Sigmoid colon (tissue), 7 donors: ENCODE measurements at places on chromosomes 11 and 22.

DNA sequence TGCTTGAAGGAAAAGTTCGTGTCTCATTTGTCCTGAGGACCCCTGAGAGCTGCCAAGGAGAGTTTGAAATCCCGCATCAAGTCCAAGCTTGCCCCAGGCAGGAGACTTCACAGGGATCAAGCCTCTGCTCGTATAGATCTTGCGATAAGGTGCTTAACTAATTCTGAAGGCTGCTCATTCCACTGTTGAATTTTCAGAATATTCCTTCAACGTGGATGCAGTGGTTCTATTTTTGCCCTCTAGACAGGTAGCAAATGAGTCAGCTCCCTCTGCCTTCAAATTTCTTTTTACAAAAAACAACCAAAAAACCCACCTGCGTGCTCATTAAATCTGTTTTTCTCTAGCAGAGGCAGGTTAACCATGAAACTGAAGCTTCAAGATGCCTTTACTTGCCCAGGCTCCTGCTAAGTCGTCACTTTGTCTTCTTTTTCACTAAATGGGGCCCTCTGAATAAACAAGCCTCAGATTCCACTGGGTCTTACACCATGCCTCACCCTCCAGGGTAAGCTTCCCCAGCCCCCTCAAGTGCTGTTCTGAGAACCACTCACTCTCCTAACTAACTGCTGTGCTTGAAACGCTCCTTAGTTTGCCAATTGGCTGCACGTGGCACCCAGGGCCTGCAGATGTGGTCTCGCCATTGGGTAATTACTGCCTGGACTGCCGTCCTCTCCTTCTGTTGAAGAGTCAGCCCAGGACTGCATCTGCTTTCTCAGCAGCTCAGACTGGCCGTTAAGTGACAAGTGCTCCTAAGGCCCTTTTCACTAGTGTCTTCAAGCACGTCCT, 105.0 kb downstream of the TRPC6 start:
- DNase-seq = no peak

DNA sequence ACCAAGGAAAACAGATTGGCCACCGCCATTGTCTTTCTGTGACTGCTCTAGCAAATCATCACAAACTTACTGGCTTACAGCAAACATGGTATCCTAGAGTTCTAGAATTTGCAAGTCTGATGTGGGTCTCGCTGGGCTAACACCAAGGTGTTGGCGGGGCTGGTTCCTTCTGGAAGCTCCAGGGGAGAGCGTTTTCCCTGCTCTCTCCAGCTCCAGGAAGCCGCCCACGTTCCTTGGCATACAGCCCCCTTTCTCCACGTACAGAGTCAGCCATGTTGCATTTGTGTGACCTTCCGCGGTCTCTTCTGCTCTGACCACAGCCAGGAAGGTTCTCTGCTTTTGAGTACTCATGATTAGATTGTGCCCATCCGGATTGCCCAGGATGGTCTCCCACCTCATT, 27.5 kb downstream of the TBC1D22A start:
- peak; percentile 34 for DNase-seq

- DNase-seq = no peak
Measured at GRCh38 chr11:102553835-102554282, 23.3 kb upstream of the MMP7 start.

GRCh38 chr11:57277845-57278720, 41.0 kb upstream of the APLNR start:
- peak; percentile 83 for DNase-seq

DNA sequence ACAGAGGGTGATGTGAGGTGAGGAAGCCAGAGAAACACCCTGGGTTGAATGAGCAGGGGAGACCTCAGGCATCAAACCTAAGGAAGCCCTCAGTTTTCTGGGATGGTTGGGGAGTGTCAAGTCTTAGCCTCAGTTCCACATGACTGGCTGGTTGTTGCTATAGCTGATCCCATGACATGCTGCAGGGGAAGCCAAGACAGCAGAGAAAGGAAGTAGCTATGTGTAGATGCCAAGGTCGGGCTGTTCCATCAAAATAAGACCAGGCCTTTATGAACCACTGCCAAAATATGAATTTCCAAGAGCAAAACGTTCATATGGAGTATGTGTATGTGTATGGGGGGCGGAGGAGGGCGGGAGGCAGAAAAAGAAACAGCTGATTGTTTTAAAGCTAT, 11.6 kb downstream of the CD59 start:
- peak; percentile 78 for DNase-seq

DNA sequence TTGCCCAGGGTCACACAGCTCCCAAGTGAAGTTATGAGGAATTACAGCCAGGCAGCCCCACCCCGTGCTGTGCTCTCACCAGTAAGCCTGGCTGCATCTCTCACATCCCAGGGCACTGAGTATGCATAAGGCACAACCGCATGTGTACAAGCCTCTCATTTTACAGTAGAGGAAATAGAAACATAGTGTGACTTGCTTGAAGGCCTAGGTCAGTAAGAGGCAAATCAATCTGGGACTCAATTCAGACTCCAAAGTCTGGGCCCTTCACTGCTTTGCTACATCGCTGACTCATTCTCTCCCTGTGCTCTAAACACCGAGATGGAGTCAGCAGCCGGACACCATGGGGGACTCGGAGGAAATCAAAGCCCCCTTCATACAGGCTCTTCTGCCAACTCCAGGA, 7.9 kb downstream of the ABTB2 start:
- no peak for DNase-seq
